ENCODE measurements at places on chromosomes 11 and 22.

DNA sequence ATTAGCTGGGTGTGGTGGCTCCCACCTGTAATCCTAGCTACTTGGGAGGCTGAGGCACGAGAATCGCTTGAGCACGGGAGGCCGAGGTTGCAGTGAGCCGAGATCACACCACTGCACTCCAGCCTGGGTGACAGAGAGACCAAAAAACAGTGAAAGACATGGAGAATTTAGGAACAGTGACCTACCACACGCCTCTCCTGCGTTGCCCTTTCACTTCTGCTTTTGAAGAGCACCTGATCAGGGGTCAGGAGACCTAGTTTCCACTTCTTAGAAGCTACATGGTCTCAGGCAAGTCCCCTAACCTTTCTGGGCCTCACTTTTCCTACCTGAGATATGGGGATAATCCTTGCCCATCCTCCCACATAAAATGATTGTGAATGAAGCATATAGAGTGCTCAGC lies 12.2 kb downstream of the SLC35C1 start:
- no peak for DNase-seq

- no peak for DNase-seq
These were observed 10.5 kb downstream of the CLPB start for GRCh38 chr11:72423840-72424239.

- no peak for DNase-seq
These were observed 5.9 kb downstream of the OR51T1 start for GRCh38 chr11:4887591-4887990.

GRCh38 chr22:28882878-28883656 lies at the start of gene ZNRF3:
ZNRF3 (plus strand) TSS chr22:28883572; CDS start chr22:28883767, 195 bp downstream.
- DNase-seq = peak; percentile 58

GRCh38 chr11:75301131-75301530 lies 50.3 kb downstream of the ARRB1 start:
- no peak for DNase-seq

Measured in retinal pigment epithelial cell (primary cell).